Activated naive CD4-positive, alpha-beta T cell treated with anti-CD3 and anti-CD28 coated beads for 36 hours (primary cell): ENCODE measurements at places on chromosomes 1 and 21.
A peak's percentile ranks its signal among the peaks of the same experiment; 100 is the strongest.

DNA sequence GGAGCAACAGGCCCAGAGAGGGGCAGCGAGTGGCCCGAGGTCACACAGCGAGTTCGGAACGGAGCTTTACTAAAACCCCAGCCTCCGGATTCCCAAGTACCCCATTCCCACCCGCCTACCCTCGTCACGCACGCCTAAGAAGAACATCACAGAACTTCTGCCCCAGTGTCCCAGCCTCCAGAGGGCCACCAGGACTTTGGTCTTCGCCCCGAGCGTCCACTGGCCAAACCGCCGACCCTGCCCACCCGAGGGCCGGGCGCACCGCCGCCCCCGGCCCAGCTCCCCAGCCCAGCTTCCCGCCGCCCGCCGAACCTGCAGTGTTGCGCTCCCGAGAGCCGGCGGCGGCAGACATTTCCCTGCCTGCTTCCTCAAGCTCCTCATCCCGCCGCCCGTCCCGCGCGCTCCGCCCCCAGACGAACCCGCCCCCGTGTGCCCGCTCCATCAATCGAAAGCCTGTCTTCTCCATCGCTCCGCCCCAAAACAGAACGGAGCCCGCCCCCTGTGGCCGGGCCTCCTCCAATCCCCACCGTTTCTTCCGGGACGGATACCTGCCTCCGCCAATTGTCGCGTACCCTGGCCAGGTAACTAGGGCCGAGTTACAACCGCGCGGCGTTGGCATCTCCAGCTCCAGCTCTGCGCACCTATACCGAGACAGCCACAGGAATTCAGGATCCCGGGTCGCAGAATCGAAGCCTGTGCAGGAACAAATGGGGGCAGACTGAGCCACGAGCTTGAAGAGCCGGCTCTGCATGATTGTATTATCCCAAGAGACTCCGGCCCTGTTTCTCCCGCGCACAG, 15.3 kb downstream of the INPP5B start:
- peak; percentile 99 for DNase-seq

DNA sequence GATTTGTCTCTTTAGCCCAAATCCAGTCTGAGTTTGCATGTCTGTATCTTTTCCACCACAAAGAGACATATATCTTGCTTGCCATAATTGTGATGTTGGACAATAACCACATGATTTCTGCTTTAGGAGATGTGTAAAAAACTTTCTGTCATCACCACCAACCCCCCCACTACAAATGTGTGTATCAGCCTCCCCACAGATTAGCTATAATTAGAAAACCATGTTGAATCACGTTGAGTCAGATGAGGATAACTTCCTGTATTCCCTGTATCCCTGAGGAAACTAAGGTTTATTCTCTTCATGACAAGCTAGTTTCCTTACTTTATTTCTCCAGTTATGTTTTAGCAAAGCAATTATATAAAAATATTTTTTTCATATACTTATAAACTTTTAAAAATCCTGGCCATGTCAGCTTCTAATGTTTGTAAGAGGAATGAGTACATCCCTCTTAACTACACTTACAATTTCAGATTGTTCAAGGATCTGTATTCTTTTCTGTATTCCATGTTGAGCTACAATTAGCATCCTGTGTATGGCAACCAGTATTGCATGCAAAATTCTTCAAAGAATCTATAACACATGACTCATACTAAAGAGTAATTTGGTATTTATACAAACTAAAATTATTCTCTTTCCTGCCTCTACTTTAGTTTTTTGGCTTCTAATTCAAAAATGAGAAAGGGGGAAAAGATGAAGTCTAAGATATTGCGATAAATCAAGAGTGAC, 143.0 kb downstream of the FMN2 start:
- no peak for DNase-seq

GRCh38 chr1:163346326-163346870, 24.6 kb downstream of the NUF2 start:
- DNase-seq: no peak

- no peak for DNase-seq
These were observed 251.8 kb upstream of the ST6GALNAC5 start for GRCh38 chr1:76615253-76616035.

- no peak for DNase-seq
These were observed 10.1 kb upstream of the C1orf174 start for GRCh38 chr1:3910049-3910731.

- no peak for DNase-seq
These were observed 20.1 kb downstream of the SLC1A7 start for GRCh38 chr1:53122201-53122885.

GRCh38 chr1:55658917-55659316, 443.8 kb upstream of the USP24 start:
- no peak for DNase-seq

GRCh38 chr1:86826856-86827255, 87.1 kb downstream of the SELENOF start:
- DNase-seq: no peak

- no peak for DNase-seq
These were observed 130.8 kb downstream of the HMCN1 start for GRCh38 chr1:185864889-185865517.

GRCh38 chr1:170203693-170204092, 57.9 kb downstream of the NTMT2 start:
- DNase-seq: no peak

- DNase-seq: no peak
These were observed 28.7 kb downstream of the RCSD1 start for GRCh38 chr1:167658574-167659328.

GRCh38 chr1:61428146-61428545, 296.8 kb downstream of the TM2D1 start:
- DNase-seq: no peak

DNA sequence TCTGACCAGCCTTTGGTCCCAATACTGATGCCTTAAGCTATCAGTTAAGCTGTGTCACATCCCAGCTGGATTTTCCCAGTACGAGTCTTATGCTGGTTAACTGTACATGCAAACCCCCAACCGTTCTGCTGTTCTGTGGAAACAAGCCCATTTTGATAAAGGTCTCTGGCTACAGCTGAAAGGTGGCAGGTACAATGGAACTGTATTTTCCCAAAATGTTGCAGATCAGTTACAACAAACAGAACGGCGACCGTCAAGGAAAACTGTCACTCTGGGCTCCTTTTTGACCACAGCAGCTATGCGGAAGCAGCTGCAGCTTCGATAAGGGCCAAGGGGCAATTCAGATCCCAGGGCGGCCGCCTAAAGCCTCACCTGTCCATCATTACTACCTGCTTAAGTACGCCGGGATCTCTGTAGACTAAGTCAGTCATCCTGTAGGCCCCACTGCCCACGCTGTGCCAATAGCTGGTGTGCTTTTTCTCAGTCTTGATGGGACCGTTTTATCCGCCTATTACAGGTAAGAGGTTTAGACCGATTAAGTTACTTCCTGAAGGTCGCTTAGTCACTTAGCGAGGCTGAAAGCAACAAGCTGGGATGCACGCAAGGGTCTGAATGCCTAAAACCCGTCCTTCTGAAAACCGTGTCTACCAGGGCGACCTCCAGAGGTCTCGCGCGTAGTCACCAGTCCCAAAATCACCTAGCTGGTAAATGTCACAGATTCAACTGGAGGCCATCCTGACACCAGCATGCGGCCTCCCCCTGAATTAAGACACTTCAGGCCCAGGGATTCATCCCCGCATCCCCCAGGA, 11.1 kb upstream of the RAB42 start:
- peak; percentile 76 for DNase-seq

- DNase-seq: no peak
These were observed 188.4 kb upstream of the DMRTA2 start for GRCh38 chr1:50611675-50612074.

DNA sequence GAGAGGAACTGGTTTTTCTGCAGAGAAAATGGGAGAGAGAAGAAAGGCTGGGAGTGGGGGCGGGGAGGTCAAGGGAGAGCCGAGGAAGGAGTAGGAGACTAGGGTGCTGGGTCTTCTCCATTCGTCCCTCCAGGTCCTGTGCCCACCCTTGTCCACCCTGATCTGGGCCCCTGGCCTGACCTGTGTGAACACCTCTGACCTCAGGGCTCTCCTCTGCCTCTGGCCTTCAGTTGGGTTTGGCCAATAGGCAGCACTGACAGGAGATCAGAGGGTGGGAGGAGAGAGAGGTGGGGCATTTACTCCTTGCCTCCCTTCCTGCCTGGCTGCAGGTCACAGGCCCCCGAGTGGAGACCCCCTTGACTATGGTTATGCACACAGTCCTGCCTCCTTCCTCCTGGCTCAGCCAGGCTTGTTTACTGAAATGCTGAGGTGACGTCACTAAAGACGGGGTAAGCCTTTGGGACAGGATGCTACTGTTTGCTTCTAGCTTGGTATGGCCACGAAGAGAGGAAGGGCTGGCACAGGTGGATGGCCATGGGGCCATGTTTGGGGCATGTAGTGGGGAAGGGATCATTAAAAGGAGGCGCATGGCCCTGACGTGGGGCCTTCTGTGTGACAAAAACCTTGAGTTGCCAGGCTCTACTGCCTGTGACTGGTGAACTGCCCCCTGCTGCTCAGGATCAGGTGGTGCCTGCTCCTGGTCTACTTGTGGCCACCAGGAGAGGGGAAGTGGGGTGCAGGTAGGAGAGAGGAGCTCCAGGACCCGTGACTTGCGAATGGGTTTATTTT, 248.7 kb upstream of the CSF3R start:
- peak; percentile 10 for DNase-seq

- DNase-seq: no peak
These were observed 628 bp upstream of the PLEKHM2 start for GRCh38 chr1:15683345-15684039.

DNA sequence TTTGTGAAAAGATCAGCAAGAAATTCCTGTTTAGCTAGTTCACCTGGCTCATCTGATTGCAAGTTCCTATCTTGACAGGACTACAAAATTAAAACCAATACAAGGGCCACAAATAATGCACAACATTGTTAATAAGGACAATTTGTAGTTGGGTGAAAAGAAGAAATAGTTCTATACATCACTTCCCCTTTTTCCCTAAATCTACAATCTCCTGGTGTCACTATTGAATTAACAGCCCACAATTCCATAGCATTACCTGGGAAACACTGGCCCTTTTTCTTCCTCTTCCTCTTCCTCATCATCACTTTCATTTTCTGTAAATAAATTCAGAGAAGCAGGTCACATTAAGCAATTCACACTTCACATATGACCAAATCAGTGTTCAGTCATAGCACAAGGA, 366.9 kb downstream of the FAM72C start:
- no peak for DNase-seq

DNA sequence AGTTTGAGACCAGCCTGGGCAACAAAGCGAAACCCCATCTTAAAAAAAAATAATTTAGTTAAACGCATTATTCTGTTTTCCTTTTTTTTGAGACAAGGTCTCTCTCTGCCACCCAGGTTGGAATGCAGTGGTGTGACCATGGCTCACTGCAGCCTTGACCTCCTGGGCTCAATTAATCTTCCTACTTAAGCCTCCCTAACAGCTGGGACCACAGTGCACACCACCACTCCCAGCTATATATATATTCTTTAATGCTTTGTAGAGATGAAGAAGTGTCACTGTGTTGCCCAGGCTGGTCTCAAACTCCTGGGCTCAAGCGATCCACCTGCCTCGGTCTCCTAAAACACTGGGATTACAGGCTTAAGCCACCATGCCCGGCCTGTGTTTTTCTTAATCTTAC, 7.7 kb upstream of the KLF17 start:
- DNase-seq: no peak

- peak; percentile 26 for DNase-seq
These were observed 55.3 kb downstream of the NDUFS5 start for GRCh38 chr1:39081271-39082009.

- no peak for DNase-seq
These were observed 104.6 kb downstream of the NEGR1 start for GRCh38 chr1:72177711-72178110.

DNA sequence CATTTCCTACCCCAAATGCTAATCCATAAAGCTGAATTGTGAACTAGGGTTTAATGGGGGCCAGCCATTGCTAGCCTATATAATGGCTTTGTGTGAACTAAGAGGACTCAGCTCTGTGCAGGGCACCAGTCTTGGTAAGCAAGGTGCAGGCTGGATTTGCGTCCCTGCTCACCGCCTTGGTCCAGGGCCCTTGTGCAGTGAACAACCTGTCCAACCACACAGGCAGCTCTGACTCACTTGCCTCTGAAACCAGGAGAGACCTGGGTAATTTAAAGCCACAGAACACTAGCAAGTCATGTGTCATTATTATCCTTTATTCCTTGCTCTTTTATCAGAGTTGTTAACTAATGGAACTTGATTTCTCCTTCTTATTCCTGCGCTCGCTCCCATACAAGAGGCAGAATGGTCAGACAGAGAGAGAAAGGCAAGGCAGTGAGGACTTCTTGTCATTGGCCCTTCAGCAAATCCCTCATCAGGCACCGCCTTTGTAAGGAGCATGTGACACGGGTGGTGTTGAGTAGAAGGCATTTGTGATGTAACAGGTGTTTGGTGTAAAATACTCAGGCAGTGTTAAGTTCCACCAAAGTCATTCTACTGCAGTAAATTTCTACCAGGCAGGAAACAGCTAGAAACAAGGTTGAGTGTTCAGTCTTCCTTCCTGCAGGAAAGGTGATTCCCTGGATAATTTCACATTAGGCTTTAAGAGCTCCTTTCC, 67.3 kb upstream of the OLIG2 start:
- no peak for DNase-seq

- no peak for DNase-seq
These were observed 85.0 kb downstream of the GALNT2 start for GRCh38 chr1:230151924-230152468.

DNA sequence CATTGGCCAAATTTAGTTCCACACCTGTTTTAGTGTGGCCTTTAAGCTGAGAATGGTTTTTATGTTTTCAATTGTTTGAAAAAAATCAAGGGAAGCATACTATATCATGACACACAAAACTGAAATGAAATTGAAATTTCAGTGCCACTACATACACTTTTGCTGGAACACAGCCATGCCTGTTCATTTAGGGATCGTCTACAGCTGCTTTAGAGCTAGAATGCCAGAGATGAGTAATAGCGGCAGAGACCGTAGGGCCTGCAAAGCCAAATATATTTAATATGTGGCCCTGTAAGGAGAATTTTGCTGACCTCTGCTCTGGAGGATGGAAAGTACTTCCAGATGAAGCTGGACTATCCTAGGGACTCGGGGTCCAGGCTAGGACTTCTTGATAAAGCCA, 62.5 kb upstream of the LYST start:
- DNase-seq: no peak

DNA sequence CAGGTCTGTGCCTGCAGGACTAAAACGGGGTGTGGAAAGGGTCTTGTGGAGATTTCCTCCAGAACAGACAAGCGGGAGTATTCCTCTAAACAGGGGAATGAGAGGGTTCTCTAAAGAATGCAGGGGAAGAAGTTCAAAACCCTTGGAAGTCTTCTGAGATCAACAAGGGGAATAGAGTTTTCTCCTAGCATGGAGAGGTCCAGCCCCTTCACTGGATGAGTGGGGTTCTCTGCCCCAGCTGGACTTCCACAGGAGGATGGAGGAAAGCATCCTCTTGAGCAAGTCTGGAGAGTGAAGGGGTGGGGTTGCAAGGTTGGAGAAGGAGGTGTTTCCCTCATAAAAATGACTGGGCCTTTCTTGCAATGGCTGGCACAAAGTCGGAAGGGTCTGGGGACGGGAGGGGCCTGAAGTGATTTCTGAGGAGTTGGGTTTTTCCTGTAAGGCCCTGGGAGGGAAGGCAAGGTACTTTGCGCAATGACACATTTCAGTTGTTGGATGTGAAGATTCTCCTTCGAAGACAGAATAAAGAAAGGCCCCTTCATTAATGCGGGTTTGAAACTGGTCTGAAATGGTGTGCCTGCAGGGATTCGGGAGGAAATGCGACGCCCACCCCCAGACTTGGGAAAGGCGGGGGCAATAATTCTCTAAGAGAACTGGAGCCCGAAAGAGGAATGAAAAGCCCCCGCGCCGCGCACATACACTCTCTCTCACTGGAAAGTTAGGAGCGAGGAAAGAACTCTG, 884 bp downstream of the SPATA6 start:
- no peak for DNase-seq
